A549 treated with RU486 at 1 μM for 4 hours (cell line): ENCODE measurements at places on chromosomes 11 and 22. TPM values are rescaled to one million over a fixed set of nuclear protein-coding genes. Genes with fewer than 3 reads are reported as not detected.

The ISX gene
- not detected in 5 replicates for total RNA-seq

The KIAA1671 gene
- 7.1 to 9.9 TPM (median 9.7 TPM) in 5 replicates for total RNA-seq

The BACE1 gene
- 7.7 to 9.3 TPM (median 8.2 TPM) in 5 replicates for total RNA-seq

The ZBTB16 gene
- total RNA-seq: not detected in 5 replicates

The SSTR3 gene
- not detected in 5 replicates for total RNA-seq

The SNU13 gene
- 117 to 239 TPM (median 170 TPM) in 5 replicates for total RNA-seq

The BID gene
- total RNA-seq: 50.2 to 78.7 TPM (median 76.1 TPM) in 5 replicates

The APOL6 gene
- total RNA-seq: 1.8 to 3.0 TPM (median 2.2 TPM) in 5 replicates

The ARHGEF17 gene
- 8.5 to 14.0 TPM (median 10.4 TPM) in 5 replicates for total RNA-seq

The MS4A1 gene
- total RNA-seq: not detected in 5 replicates

The HBD gene
- total RNA-seq: not detected in 5 replicates

The TRIM22 gene
- total RNA-seq: 0.39 to 1.9 TPM (median 0.85 TPM) in 5 replicates

The MRGPRX3 gene
- total RNA-seq: not detected in 5 replicates

The ANO5 gene
- 0.89 to 1.8 TPM (median 1.7 TPM) in 5 replicates for total RNA-seq

The C11orf52 gene
- not detected in 5 replicates for total RNA-seq

The NCAM1 gene
- total RNA-seq: not detected in 5 replicates

The GRIK4 gene
- not detected in 5 replicates for total RNA-seq

The HEPHL1 gene
- total RNA-seq: not detected in 5 replicates

The CRYBB2 gene
- total RNA-seq: not detected in 5 replicates

The PDE3B gene
- total RNA-seq: 1.5 to 2.6 TPM (median 2.4 TPM) in 5 replicates
